ENCODE measurements at places on chromosomes 5 and 9.
A peak's percentile ranks its signal among the peaks of the same experiment; 100 is the strongest.

DNA sequence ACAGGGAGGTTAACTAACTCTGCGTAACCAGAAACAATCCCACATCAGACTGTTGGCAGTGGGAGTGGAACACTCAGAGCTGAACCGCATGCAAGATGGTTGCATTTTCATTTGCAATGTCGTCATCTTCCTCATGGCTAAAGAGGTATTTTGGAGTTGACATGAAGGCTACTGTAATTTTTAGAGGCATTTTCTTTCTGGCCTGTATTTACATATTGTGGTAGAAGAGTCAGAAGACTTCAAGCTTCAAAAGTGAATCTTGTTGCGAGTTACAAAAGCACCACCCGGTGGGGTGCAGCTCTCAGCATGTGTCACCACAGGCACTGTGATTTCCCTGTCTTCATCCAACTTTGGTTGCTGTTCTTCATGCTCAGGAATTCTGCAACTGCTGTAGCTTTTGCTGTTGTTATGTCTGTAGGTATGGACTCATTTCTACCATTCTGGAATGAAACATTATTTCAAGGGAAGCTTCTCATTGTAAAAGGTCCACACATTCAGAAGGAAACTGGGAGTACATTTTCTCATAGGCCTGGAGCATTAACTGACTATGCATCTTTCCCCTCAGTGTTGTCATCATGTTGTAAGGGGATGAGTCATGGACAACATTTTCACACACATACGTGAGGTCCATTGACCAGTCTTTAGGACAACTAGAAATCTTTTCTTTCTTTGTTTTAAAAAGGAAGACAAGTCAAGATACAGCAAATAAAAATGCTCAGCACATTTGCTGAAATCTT lies 35.4 kb upstream of the GDNF start:
- DNase-seq = no peak

GRCh38 chr9:12604164-12604821 lies 88.9 kb upstream of the TYRP1 start:
- DNase-seq = peak; percentile 18

DNA sequence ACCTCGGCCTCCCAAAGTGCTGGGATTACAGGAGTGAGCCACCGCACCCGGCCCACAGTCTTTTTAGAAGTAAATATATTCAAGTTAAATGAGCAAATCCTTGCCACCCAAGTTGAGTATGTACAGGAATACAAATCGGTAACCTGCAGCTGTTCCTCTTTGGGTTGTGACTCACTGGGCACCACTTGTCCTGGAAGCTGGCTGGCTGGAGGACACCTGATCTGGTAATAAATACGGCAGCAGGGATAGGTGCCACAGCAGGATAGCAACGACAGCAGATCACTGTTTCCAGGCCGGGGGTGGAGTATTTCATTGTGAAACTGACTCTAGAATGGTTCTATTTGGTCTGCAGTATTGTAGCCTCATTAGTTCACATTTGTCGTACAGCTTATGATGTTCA lies 35.7 kb upstream of the SLC36A2 start:
- DNase-seq = no peak

DNA sequence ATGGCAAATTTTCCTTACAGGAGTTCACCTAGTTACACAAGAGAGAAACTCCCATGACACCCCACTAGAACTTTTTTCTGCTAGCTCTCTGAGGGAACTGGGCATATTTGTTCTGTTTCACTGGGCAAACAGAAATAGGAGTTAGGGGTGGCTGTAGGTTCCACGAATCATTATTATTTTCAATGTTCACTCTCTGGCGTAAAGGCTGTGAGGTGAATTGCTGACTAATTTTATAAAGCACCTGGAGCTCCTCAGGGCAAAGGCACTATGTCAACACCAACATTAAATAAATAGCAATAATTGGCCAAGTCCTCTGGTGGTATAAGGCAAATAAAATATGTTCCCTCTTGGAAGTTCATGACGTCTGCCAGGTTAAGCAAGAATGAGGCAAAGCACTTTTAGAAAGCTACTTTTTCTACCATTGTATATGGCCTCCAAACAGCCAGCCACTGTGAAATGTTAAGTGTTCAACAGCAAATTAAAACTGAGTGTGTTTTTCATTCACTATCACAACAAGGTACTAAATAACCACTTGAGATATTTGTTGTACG lies 344.6 kb downstream of the PDE4D start:
- DNase-seq = no peak

DNA sequence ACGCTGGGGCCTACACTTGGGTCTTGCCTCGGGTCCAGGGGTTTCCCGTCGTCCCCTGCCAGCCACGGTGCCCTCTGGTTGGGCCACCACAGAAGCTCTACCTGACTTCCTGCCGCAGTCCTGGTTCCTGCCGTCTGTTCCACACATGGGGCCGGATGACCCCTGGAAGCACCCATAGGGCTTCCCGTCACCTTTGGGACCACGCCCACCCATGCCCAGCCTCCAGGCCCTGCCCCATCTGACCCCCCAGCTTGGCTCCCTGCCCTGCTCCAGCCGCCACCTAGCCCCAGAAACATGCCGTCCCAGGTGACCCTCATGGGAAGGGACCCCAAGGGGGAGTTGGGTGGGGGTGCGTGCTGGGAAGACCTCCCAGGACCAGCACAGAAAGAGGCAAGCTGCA lies 13.7 kb downstream of the MRPL36 start:
- no peak for DNase-seq

- DNase-seq = no peak
Observed at GRCh38 chr9:18638371-18639249, 164.7 kb downstream of the ADAMTSL1 start.

DNA sequence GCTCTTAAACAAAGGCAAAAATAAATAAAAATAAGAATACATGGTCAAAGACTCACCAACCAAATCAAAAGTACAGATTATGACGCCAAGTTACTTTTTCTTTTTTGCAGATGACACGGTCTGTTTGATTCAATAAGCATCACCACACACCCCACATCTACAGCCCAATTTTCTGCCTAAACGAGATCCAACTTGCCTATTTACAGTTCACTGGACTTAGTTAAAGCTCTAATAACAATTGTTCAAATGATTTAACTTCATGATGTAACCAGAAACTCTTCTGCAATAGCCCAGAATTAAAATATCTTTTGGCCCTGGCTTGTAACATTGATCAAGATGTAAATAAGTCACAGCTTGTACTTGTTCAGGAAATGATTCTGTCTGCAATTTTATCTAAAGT lies 590.3 kb upstream of the C9orf72 start:
- no peak for DNase-seq

GRCh38 chr9:107907255-107907654 lies 417.7 kb upstream of the KLF4 start:
- DNase-seq = no peak

DNA sequence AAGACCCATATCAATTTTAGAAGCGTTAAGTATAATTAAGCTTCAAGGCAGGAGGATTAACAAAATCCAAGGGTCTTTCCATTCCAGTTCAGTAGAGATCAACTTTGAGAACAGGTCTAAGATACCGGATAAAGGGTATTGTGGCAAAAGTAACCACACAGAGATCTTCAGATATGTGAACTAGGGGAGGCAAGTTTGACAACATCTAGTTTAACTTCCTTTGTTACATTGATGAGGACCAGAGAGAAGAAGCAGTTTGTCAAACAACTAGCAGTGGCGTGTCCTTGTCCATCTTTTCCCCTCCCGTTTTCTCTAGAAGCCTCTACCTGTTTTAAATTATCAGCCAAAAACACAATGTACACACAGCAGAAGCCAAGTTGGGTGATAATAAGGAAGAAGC lies 8.6 kb downstream of the SLC36A2 start:
- no peak for DNase-seq

DNA sequence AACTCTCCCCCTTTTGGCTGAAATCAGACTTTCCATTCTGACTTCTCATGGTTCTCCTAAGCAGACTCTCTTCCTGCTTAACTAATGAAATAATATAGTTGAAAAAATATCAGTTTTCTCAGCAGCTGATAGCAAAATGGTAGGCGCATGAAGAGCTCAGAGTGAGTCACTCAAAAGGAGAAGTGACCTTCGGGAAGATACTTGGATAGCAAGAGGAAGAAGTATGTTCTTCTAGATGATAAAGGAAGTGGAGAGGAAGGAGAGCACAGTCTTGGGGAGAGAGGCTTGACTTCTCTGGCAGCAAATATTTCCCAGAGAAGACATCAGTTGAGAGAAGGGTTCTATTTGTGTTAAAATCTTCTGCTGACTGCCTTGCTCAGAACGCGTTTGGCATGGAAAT lies 101.5 kb downstream of the TAF11L14 start:
- DNase-seq = no peak

- no peak for DNase-seq
Observed at GRCh38 chr9:108569624-108570023, 286.2 kb downstream of the ACTL7B start.

DNA sequence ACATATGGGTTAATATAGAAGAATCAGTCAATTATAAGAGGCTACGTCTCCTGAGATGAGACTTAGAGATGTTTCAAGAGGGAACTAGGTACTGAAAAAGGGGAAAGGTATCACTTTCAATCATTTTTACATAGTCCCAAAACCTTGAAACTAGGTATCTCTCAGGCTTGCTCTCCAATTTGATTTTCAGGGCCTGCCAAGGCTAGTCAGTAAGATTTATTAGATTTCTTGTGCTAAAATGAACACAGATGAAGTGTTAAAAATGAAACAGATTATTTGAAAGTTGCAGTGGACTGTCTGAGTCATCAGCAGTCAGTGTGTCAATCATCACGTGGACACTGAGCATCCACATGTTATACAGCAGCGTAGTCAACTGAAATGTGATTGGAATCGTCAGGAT lies 591.1 kb downstream of the DTWD2 start:
- DNase-seq = no peak

DNA sequence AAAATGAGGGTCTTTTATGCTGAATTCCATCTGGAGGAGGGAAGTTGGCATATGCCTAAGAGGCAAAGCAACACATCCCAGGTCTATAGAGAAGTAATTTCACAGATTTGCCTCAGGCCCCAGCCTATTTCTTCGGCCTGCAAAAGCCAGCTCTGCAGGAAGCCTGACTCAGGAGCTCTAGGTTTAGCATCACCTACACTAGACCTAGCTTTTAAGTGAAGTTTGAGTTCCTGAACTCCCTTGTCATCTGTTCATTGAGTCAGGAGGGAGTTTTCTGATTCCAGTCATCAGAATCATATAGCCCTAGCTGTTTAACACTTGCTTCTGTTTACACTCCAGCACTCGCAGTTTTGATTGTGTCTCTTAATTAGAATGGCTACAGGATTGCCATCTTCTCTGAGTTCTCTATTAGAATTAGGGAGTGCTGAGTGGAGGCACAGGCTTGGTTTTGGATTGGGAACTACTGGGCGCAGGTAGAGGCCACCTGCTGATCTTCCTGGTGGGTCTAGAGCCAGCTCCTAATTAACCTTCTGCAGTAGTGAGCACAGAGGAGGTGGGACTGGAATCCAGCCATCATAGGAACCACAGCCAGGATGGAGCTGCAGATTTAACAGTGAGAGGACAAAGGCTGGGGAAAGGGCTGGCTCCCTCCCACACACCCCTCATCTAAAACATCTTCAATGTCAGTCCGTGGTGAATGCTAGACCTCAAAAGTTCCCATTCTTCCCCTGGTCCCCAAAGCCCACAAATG lies 179.5 kb downstream of the TRIO start:
- DNase-seq = no peak

- DNase-seq = no peak
Observed at GRCh38 chr5:150596826-150597225, 43.6 kb upstream of the SYNPO start.

DNA sequence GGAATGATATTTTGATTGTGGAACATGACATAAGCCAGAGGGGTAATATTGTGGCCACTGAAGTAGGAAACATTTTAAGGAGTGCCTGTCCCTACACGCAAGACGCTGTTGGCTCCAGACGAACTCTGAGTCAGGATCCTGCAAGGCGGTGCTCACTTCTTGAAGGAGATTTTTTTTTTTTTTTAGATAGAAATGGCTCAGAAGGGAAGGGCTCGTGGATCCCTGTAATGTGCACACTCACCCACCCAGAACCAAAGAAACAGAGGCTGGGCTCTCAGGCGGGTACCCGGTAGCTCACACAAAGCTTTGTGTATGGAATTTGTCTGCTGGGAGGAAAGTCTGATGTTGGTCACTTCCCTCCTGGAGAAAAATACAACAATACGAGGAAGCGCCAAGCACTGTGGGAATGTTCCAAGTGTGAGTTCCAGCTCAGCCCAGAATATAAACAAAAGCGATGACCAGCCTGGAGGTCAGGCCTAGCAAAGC lies 25.7 kb downstream of the RAPGEF1 start:
- DNase-seq = no peak

GRCh38 chr9:1939926-1940368 lies 75.2 kb upstream of the SMARCA2 start:
- DNase-seq = no peak

GRCh38 chr9:1743121-1743960 lies 271.8 kb upstream of the SMARCA2 start:
- DNase-seq = no peak

- DNase-seq = no peak
Observed at GRCh38 chr5:150046031-150046430, 40.3 kb downstream of the CSF1R start.

- no peak for DNase-seq
Observed at GRCh38 chr9:89706731-89707191, 101.9 kb downstream of the GADD45G start.
